ENCODE measurements at places on chromosomes 13 and 19.

DNA sequence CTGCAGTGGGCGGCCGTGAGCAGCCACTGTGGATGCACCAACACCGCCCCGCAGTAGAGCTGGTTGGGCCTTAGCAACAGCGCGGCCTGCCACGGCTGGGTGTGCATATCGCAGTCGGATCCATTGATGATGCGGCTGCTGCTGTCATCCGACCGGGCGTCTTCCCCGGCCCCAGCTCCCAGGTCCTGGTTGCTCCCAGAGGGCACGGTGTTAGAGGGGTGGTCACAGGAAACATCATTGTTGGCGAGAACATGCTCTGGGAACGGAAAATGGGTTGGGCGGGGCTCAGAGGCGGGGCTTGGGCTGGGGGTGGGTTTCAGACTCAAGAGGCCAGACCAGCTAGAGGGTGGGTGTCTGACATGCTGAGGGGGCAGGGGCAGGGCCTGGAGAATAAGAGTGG lies 3.0 kb downstream of the KLK5 start:
- no peak for DNase-seq

- no peak for DNase-seq
Measured at GRCh38 chr13:21997726-21998125, 326.9 kb downstream of the FGF9 start.

DNA sequence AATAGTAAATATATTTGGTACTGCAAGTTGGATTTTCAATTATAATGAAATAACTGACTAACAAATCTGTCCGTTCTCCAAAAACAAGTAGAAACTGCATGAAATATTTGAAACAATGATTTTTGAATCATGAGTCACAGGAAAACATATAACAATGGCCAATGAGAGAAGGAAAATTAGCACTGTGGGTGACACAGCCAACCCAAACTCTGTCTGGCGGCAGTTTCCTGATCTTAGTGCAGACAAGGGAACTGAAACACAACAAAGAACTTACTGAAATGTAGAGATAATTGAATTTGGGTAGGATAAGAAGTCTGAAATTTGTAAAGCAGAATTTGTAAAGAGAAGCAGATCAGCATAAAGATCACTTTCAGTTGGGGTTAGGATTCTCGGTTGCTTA lies 2743.3 kb upstream of the PCDH20 start:
- no peak for DNase-seq

- no peak for DNase-seq
Measured at GRCh38 chr13:50707628-50708027, 135.9 kb downstream of the DLEU7 start.

- no peak for DNase-seq
Measured at GRCh38 chr13:47327861-47328260, 431.0 kb upstream of the HTR2A start.
